ENCODE measurements at places on chromosomes 7 and 10.

- DNase-seq = peak; percentile 51
These were observed 8.1 kb downstream of the SKIDA1 start for GRCh38 chr10:21517134-21518031.

GRCh38 chr10:129622736-129623135, 155.7 kb downstream of the MGMT start:
- DNase-seq = no peak

- no peak for DNase-seq
These were observed 157.5 kb downstream of the ADRA2A start for GRCh38 chr10:111234234-111234913.

DNA sequence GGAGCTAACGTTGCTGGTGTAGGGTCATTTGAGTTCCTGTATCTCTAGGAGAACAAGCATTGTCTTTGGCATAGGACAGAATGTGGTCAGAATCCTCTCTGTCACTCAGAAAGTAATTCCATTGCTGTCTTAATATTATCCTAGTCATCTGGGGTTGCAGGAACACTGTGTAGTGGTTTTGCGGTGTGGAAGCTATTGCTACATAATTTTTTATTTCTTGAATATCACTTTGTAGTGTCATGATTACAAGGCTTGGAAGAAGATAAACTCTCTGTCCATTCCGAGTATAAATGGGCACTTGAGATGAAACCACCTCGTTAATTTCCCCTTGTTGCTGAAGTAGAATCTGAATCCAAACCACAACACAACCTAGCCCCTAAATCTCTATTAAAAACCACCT, 919.2 kb downstream of the LRMDA start:
- no peak for DNase-seq

DNA sequence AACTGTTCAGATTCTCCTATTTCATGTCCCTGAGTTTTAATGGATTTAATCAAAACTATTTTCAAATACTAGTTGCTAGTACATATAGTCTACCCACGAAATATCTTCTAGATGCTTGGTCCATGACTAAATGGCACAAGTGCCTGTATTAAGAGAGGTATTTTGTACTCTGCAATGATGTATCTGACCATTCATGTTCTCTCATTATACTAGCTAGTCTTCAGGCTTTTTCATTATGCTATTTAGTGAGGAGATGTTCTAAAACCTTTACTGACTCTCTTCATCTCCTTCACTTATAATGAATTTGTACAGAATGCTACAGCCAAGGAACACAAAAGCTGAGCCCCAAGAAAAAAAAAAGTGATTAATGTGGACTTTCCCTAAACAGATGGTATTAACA, 222.5 kb downstream of the AHR start:
- DNase-seq = no peak

GRCh38 chr10:128173386-128173785, 47.2 kb upstream of the MKI67 start:
- DNase-seq = no peak

- DNase-seq = peak; percentile 21
These were observed 119.9 kb downstream of the CCNY start for GRCh38 chr10:35456153-35456720.

- no peak for DNase-seq
These were observed 13.1 kb upstream of the GPR141 start for GRCh38 chr7:37670436-37670835.

DNA sequence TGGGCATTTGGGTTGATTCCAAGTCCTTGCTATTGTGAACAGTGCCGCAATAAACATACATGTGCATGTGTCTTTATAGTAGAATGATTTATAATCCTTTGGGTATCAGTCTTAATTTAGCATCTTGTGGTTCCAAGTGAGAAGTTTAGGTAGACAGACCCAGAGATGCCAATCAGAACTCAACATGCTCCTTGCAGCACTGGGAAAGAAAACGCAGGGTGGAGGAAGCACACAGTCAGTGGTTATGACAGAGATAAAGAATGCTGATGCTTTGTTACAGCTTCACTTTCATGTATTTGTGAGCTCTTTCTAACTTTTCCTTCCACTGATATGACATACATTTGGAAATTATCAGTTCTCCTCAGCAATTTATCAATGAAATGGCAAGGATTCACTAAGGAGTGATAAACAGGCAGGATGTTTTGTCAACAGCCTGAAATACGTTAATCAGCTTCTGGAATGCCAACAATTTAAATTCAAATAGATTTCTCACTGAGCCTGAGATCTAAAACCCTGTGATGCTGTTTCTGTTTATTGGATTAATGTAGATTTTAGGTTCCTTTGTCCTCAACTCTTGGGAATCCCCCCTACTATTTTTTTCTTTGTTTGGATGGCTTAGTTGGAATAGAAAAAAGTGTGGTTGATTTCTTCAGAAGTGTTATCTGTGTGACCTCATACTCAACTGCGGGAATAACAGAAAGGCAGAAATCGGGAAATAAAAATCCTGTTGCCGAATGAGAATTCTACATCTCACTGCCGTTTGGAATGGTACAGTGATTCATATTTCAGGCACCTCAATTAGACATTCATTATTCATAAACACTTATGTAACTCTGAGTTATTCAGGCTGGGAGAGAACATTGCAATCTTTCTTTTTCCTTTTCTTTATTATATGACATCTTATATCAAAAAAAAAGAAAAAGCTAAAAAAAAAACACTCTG, 675.0 kb downstream of the CNTNAP2 start:
- no peak for DNase-seq

- DNase-seq = no peak
These were observed 47.6 kb downstream of the UNC5B start for GRCh38 chr10:71259815-71260501.

- no peak for DNase-seq
These were observed 96.7 kb downstream of the KIF20B start for GRCh38 chr10:89798092-89798491.

DNA sequence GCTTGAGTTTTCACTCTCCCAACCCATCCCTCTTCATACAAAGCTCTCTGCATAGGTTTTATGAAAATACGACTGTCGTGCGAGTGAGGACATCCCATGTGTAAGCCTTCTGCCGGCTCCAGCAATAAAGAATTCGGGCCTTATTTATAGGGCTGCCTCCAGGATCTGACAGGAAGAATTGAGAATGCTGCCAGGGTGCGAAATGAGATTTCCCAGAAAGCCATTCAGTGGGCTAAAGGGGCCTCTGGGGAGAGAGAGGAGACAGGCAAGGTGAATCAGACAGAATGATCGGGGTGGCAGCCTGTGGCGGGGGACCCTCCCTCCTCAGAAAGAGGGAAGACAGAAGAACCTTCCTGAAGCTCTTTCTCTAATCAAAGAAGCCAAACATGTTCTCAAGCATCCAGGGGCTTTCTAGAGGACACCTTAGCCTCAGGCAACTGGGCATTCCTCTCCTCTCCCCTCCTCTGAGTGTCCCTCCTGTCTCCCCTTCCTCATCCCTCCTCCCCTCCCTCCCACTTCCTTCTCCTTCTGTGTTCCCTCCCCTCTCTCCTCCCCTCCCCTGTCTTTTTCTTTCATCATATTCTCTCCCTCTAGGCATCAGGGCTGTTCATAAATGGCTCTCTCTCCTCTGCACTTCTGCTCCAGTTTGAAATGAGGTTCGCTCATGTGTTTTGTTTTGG, 410.9 kb downstream of the TYW1 start:
- no peak for DNase-seq

DNA sequence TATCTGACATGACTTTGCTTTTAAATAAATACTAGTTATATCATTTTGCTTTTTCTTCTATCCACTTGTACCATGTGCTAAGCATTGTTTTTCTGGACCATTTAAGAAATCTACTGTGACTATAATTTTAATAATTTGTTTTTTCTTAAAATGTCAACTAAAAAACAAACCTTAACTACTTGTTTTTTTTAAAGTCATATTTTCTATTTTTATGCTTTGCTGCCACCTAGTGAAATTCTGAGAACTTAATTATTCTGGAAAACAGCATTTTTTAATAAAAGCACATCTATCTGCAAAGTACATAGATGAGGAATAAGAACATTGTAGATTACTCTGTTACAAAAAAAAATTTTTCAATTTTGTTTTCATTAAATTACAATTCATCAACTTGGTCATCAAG, 47.4 kb downstream of the ORC5 start:
- DNase-seq = peak; percentile 9

DNA sequence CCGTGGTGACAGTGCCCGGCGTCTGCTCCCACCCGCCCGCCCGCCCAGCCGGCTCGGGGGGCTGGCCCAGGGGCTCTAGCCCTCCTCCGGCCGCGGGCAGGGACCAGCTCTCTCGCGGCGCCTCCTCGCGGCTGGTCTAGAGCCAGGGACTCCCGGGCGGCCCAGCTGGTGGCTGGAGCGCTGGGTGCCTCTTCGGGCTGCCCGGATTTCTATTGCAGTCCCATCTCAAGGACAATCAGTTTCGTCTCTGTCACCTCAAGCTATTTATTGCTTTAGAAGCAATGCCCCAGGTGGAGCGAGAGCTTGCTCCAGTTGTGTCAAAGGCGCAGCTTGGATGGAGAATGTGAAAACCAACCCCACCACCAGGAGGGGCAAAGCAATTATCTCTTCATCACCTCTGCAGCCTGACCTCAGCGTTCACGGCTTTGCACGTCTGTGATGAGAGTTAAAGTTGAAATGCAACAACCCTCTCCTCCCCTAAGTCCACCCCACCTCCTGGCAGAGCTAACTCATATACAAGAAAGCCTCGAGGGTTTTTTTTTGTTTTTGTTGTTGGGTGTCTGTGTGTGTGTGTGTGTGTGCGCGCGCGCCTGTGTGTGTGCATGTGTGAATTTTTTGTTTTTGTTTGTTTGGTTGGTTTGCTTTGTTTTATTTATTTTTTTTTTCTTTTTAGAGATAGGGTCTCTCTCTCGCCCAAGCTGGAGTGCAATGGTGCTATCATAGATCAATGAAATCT, at the start of gene ITGA8:
Gene ITGA8 (minus strand): TSS at position 24 of the 736 bp plus-strand sequence. CDS start 151 bp downstream, outside the sequence.
- DNase-seq = peak; percentile 38

DNA sequence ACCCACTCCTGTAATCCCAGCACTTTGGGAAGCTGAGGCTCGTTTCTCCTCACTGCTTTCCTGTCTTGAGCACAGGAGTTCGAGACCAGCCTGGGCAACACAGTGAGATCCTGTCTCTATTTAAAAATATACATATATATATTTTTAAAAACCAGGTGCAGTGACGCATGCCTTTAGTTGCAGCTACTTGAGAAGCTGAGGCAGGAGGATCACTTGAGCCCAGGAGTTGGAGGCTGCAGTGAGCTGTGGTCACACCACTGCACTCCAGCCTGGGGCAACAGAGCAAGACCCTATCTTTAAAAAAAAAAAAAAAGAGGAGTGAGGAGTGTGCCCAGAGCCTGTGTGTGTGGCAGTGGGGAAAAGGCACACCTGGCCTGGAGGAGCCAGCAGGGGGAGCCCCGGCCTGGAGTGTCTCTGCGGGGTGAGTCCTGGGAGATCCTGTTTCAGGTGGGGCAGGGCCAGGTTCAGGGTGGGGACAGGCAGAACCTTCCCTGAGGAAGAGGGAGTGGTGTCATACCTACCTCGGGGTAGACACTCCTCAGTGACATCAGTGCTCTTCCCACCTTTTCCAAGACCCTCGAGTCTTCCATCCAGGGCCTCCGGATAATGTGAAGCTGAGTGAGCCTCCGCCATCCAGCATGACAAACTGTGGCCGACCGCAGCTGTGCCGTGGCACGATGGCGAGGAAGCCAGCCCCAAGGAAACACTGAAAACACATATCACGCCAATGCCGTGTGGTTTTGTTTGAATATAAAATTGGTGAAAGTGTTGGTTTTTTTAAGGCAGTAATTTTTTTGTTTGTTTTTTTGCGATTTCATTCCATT, 9.0 kb upstream of the ARPC1B start:
- DNase-seq = no peak

- no peak for DNase-seq
These were observed 1010.7 kb upstream of the AUTS2 start for GRCh38 chr7:68587599-68587998.

DNA sequence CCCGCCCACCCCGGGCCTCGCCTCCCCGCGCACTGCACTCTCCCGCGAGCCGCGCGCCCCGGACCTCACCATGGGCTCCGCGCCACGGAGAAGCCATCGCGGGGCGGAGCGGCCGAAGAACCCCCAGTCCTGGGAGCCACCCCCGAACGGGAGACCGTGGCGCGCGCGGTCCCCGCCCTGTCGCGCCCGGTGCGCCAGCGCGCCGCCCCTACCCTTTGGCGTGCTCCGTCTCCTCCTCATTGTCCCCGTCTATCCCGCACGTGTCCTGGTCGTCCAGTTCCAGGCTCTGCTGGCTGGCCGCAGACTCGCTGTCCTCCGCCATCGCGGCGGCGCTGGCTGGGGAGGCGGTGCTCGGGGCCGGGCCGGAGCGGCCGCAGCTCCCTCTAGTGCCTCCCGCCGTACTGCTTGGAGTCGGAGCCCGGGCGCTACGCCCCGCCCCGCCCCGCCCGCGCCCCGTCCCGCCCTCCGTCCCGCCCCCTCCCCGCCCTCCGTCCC, at the start of gene NMT2:
Gene NMT2 (minus strand): TSS at position 403 of the 495 bp plus-strand sequence. CDS start 81 bp downstream, at position 322.
- DNase-seq = peak; percentile 66

DNA sequence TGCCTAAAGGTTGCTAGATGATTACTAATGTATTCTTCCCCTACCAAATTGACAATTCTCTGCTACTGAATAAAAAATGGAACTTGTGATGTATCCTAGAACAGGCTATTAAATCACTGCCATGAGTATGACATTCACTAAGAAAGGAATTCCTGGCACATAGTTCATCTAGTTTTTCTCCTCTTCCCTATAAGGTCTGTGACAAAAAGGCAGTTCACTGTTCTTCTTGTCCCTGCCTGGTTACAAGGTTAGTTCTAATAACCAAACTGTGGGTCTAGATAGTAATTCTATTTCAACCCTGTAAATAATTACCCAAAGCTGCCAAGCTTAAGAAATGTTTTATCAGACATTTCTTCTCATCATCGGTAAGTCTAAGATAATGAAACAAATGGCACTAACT, 245.6 kb downstream of the BICC1 start:
- no peak for DNase-seq

DNA sequence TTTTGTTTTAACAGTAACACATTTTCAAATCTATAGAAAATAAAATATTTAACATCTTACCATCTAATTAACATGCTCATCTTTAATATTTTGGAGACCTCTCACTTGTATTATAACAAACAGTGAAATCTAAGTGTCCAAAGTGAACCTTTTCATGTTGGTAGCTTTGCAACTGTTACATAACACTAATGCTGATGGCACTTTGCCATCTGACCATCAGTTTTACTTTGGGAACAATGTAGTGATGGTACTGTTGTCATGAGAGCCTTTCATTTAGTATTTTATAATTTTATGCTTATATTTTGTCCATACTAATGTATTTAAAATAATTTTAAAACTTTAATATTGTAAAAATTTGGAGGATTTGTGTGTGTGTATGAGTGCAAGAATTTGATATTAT, 1017.0 kb upstream of the KCND2 start:
- DNase-seq = peak; percentile 32

GRCh38 chr10:60367901-60368300, 21.8 kb downstream of the ANK3 start:
- DNase-seq = no peak

DNA sequence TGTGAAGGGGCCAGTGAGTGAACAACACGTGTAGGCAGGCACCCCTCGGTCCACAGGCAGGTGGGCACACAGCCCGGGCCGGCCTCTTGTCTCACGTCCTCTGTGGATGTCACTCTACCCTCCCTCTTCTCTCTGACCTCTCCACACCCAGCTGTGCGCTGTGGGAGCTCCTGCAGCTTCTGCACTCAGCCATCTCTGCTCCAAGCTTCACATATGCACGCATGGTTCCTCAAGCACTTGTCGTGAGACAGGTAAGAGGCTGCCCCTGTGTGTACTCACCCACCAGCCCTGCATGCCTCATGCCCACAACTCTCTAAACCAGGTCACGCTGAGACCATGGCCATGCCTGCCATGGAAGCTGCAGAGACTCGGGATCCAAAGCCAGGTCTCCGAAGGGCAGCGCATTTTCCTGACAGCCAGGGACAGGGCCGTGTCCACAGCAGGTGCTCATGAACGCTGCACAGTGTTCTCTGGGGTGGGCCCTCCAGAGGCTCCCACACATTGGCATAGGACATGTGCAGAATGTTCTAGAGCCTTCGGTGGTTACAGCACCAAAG, 477.5 kb downstream of the PTPRN2 start:
- no peak for DNase-seq

Data from NCI-H1105 treated with DMSO at 0.1 percent for 48 hours (cell line).